CD8-positive, alpha-beta memory T cell (primary cell): ENCODE measurements at places on chromosomes 1 and 21. TPM values are rescaled to one million over a fixed set of nuclear protein-coding genes. Genes with fewer than 3 reads are reported as not detected.

DNA sequence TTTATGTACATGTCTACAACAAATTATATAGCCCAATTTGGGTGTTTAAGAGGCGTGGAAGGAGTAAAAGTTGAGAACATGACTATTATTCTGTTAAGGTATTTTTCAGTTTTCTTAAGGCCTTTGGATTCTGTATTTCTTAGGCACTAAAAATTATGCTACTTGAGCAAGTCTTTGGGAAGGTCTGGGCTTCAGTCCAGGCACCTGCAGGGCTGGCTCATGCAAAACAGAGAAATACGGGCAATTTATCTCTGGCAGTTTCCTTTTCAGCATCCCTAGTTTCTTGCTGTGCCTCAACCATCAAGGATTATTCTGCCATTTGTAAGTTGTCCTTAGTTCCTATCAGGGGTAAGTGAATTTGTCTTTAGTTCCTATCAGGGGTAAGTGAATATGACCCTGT is 358.8 kb upstream of the B3GALT2 start:
- no peak overlapping the region for H3K27ac ChIP-seq
- peaks cover 27% of the 10 kb centered on the region for H3K4me1 ChIP-seq
- no peaks in the 10 kb centered on the region for H3K36me3 ChIP-seq
- no peak for DNase-seq
- H3K4me3 ChIP-seq: no peak overlapping the region
- no peaks in the 10 kb centered on the region for H3K27me3 ChIP-seq

DNA sequence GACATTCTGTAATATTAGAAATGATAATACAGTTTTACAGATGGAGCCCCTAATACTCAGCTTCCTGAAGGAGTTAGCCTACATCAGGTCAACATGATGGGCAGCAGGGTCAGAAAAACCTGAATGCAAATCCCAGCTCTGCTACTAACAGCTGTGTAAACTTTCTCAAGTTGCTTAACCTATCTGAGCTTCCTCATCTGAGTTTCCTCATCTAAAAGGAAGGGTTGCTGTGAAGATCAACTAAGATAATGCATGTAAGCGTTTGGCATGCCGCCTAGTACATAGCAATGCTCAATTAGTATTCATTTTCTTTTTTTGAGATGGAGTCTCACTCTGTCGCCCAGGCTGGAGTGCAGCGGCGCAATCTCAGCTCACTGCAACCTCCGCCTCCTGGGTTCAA is 18.4 kb upstream of the DESI2 start:
- H3K27ac ChIP-seq: no peak overlapping the region
- H3K36me3 ChIP-seq: no peaks in the 10 kb centered on the region
- H3K4me3 ChIP-seq: no peak overlapping the region
- no peaks in the 10 kb centered on the region for H3K4me1 ChIP-seq

DNA sequence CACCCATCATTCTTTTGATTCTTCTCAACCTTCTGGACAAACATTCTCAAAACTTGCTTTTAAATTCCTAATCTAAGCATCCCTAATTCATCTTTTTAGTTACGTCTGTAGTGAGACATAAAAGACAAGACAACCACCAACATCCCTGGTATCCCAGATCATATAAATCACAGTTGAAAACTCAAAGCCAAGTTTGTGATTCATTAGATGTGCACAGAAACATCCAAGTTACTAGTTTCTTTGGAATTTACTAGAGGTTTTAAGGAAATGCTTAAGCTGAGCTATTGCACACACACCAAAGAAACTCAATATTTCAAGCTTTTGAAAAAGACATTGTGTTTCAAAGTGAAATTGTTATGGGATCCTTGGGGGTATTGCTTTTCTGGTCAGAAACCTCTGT is 47.6 kb downstream of the ATP6V1G3 start:
- H3K36me3 ChIP-seq: no peaks in the 10 kb centered on the region
- no peak overlapping the region for H3K4me3 ChIP-seq
- no peak overlapping the region for H3K27ac ChIP-seq
- no peaks in the 10 kb centered on the region for H3K4me1 ChIP-seq

DNA sequence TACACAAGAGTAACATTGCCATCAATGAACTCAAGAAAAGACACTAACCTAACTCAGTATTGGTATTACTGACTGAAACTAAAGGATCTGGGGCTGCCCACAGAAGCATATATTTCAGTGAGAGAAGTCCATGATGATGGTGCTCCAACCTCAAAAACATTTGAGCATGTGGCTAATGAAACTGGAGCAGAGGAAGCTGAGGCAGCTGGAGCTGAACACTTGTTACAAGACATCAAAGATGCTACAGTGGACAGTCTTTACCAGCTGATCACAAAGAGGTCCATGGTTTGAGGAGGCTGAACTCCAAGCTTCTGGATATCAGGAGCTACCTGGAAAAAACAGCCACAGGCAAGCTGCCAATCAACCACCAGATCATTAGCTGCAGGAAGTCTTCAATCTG is 42.2 kb upstream of the TTC39A start:
- H3K4me1 ChIP-seq: no peaks in the 10 kb centered on the region
- H3K36me3 ChIP-seq: peaks cover 8% of the 10 kb centered on the region
- no peaks in the 10 kb centered on the region for H3K27me3 ChIP-seq
- DNase-seq: no peak
- no peak overlapping the region for H3K27ac ChIP-seq

GRCh38 chr1:228208831-228209551 is 1.1 kb downstream of the OBSCN start:
- H3K4me3 ChIP-seq: no peak overlapping the region
- H3K4me1 ChIP-seq: no peaks in the 10 kb centered on the region
- H3K27me3 ChIP-seq: peaks cover 7% of the 10 kb centered on the region
- no peak for DNase-seq
- H3K36me3 ChIP-seq: no peaks in the 10 kb centered on the region
- H3K27ac ChIP-seq: no peak overlapping the region

The SEMA4A gene
- total RNA-seq: 23.0 TPM

The UBE2U gene
- not detected for total RNA-seq

The JAM2 gene
- total RNA-seq: 1.4 TPM

DNA sequence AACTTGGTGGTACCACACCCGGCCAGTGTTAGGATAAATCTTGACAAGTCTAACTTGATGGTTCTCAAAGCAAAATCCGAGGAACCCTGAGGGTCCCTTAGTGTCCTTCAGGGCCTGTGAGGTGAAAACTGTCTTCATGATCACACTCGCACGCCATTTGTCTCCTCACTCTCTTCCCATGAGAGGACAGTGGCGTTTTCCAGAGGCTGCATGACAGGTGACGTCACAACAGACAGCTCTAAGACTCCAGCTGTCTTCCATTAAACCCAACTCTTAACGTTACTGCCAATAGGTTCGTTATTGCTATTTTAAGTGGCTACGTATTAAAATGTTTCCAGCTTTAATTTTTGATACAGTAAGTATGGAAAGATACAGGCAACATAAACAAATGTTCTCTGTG is 13.8 kb downstream of the CFAP74 start:
- no peaks in the 10 kb centered on the region for H3K36me3 ChIP-seq
- no peaks in the 10 kb centered on the region for H3K4me1 ChIP-seq
- no peak for DNase-seq
- no peaks in the 10 kb centered on the region for H3K27me3 ChIP-seq
- no peak overlapping the region for H3K4me3 ChIP-seq

The OR6N1 gene
- total RNA-seq: not detected
